ENCODE measurements at places on chromosomes 1 and 21.

DNA sequence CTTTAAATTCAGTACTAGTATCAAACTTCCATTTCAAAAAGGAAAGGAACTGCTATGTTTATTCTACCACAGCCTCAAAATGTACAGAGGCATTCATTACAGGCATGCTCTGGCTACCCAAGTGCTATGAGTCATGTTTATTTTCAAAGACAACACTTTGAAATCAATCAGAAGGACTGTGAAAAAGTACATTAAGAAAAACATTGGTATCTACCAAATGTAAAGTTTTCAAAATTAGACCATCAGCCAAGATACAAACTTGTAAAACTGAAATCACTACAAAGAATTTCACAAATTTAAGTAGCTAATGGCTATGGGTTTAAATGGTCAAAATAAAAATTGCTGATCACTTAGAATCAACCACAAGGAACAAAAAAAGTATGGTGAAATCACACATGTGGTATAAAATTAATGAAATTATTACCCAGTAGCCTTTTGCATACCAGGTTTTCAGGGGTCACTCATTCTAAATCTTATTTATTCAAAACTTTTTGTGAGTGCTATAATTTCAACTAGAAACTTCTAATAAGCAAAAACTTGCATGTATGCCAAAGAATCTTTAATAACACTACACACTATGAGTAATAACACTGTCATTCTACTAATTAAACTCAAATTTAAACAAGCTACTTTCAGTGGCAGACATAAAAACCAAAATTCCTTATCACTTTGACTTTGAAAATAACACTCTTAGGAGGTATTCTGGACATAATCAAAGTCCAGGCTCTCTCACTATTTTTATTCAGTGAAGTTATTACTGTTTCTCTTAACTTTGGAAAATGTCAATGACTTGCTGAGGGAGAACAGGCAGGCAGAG is 49.2 kb downstream of the ENAH start:
- no peak for DNase-seq

- DNase-seq, result no peak
These were observed 592 bp upstream of the ZNF326 start for GRCh38 chr1:89994231-89994804.

DNA sequence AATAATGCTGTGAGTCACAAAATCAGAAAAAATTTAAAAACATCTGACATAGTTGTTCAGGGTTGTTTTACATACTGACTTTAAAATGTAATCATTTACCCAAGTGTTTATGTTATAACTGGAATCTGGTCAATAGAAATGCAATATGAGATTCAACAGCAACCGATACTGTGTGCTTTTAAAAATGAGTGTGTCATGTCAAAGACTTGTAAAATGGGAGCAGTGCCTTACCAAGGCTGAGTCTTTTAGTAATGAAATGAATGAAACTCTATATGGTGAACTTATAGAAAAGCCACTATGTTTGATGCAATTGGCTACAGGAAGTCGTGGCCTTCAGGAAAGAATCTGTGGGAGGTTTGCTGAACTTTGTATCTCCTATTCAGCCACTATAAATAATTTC is 570.2 kb downstream of the DPYD start:
- DNase-seq, result no peak

- peak; percentile 77 for DNase-seq
These were observed 40.4 kb downstream of the KIAA0040 start for GRCh38 chr1:175152006-175152652.

- no peak for DNase-seq
These were observed 526.9 kb downstream of the MATN1 start for GRCh38 chr1:30196457-30196856.

- DNase-seq, result no peak
These were observed 26.4 kb downstream of the FOXO6 start for GRCh38 chr1:41387667-41388091.

- DNase-seq, result no peak
These were observed 2.0 kb downstream of the SRSF4 start for GRCh38 chr1:29179641-29180184.

GRCh38 chr21:42291003-42291750 is 24.0 kb downstream of the TFF3 start:
- no peak for DNase-seq

DNA sequence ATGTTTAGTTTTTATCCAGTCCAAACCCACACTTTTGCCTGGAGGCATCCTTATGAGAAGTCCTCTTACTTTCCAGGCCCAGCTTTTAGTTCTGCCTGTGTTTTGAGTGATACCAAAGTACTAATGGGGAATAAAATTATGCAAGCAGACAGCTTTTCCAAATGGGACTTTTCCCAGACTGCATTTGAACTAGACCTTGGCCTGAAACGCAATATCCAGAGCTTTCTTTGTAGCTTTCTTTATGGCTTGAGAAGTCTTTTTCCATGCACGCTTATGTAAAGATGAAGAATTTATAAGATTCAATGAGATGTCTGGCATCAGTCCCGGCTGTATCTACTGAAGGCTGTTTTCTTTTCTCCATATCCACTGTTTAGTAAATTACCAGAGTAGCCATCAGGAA is 236.6 kb upstream of the RAB4A start:
- DNase-seq, result no peak

GRCh38 chr1:77413541-77414335 is 131.9 kb downstream of the AK5 start:
- DNase-seq, result no peak

- DNase-seq, result no peak
These were observed 15.0 kb upstream of the S100B start for GRCh38 chr21:46619846-46620245.

DNA sequence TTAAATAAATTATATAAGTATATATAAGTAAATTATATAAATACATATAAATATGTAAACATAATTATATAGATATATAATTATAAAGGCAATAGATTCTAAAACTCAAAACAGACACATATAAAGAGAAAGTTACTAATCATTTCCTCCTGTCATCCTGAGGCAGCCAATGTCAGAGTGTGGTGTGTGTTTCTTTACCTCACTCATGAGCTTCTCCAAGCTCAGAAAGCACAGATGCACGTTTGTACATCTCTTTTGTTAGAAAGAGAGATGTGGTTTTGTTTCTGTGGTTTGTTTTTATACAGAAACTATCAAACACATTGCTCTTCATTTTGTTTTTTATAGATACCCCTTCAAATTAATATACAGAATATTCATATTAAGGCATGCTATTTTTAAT is 594.8 kb downstream of the USP25 start:
- DNase-seq, result no peak

DNA sequence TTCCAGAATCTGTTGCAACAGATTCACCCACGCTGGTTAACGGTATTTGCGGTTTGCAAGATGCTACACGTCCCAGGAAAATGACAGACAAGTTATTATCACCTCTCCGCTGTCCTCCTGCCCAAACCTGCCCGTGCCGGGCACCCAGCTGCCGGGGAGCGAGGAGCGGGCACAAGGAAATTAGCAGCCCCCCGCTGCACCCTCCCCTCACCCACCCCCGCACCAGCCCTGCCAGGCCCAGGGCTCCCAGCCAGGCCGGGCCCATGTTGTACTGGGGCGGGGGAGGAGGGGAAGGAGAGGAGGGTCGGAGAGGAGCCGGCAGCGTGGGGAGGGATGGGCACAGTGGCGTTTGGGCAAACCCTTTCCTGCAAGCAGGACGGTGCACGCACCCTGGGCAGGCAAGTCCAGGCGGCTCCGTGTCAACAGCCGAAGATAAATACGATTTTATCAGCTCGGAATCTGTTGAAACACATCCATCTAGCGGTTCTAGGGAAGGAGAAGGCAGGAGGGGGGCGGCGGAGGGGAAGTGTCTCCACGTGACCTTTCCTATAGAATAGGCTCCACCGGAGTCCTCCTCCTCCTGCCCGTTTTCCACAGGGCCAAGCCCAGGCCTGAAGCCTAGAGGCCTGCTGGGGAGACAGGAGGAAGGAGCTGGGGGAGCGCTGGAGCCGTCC is 35.1 kb upstream of the CCDC27 start:
- DNase-seq, result no peak

DNA sequence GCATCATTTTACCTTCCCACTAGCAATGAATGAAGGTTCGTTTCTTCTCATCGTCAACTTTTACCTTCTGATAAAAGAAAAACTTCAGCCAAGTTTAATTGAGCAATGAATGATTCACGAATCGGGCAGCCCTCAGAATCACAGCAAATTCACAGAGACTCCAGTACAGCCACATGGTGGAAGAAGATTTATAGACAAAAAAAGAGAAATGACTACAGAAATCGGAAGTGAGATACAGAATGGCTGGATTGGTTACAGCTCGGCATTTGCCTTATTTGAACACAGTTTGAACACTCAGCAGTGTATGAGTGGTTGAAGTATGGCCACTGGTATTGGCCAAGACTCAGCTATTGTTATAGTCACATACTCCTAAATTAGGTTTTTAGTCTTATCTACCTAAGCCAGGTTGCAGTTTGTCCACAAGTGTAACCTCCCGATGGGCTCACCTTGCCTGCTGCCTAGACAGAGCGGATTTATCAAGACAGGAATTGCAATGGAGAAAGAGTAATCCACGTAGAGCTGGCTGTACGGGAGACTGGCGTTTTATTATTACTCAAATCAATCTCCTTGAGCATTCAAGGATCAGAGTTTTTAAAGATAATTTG is 15.3 kb downstream of the AK4 start:
- no peak for DNase-seq

DNA sequence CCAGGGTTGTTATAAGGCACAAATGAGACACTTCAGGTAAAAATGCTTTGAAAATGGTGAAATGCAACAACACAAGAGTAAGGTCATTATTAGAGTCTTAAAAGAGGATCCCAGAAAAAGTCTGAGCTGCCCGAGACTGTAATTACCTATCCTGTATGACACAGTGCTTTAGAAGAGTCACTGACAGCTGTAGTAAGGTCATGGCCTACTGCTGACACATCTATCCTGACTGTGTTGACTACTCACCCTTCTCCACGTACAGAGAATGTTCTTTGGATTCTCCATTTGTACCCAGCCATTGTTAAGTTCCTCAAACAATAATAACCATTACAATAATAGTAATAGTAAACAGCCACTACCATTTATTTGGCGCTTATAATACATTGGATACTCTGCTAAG is 104.4 kb downstream of the CACHD1 start:
- no peak for DNase-seq

- no peak for DNase-seq
These were observed 3.4 kb downstream of the BLZF1 start for GRCh38 chr1:169371404-169371803.

DNA sequence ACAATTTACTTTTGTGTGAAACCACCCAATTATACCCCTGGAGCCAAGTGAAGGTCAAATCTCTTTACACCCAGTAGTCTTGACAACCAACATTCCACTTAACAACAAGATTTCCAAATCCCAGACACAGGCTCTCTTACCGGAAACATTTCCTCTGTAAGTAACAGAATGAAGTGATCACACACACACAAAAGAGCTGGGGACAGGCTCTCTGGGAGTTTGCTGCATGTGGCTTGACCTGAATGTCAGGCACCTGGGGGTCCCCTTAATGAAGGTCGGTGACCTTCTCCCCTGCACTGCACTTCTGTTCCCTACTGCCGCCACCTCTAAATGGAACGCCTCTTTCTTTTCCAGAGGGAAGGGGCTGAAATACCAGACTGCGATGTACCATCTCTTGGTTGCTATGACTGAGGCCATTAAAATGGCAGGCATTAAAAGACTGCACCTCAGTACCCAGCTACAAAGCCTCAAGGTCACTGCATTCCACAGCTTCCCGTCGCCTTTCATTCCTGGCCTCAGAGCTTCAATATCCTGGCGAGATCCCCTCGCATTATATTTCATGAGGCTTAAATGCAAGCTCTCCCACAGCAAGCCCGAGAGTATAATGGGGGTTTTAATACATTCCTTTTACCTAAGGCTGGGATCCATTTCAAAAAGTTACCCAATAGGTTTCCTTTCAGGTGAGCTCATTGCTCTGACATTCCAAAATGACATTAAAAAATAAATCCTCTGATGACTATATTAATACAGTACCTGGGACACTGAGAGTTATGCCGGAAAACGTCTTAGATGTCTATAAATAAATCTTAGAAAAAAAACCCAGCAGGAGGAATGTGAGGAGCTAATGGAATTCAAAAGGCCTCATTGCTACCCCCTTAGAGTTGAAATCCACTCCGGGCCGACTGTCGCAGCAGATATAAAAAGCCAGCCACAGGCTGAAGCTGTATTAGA is 90.9 kb upstream of the DIRAS3 start:
- no peak for DNase-seq

DNA sequence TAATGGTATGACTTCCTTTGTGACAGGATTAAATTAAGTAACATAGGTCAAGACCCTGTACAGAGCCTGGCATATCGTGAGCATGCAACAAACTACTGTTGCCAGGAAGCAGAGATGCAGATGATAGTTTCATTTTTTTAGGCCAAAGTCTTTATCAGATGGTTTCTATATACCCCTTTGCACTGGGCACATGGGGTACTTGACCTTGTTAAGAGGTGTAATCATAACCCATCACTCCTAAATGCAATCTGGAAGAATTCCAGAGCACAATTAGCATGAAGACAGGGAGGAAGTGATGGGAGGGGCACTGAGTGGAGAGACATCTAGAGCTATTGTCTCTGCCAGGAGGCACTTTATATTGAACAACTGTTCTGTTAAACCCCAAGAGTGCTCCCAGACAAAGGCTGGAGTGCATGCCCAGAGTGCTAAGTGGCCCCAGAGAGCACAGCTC is 22.1 kb downstream of the ZBTB17 start:
- no peak for DNase-seq

DNA sequence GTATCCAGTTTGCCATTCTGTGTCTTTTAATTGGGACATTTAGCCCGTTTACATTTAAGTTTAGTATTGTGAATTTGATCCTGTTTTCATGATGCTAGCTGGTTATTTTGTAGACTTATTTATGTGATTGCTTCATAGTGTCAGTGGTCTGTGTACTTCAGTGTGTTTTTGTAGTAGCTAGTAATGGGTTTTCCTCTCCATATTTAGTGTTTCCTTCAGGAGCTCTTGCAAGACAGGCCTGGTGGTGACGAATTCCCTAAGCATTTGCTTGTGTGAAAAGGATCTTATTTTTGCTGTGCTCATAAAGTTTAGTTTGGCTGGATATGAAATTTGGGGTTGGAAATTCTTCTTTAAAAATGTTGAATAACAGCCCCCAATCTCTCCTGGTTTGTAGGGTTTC is 69.2 kb upstream of the PDC start:
- DNase-seq, result no peak

DNA sequence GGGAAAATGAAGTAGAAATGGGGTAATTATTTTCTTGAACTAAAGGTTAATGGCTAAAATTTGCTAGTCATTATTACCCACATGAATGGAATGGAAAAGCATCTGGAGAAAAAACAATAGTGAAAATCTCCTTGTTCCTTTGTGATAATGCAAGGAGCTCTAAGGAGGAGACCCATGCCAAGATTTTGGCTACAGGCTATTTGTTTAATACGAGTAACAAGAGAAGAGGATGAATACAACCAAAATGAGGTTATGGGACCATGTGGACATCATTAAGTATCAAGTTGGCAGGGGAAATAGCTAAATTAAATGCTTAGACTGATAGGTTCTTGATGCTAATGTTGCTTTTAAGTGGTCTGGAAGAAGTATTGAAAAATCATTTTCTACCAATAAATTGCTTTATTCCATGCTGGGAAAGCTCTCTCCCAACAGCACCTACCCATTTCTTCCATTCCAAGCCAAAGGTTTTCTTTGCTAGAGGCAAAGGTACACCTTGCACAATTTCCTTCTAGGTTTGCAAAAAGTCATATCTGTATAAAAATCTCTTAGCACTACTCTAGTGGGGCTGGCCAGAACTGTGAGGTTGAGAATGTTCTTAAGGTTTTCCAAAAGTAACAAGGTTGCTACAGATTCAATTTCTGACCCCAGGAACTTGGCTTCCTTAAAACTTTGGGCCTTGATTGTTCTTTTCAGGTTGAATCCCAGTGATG is 100.2 kb downstream of the SMYD2 start:
- no peak for DNase-seq

Measured in activated CD8-positive, alpha-beta memory T cell treated with anti-CD3 and anti-CD28 coated beads, Interleukin-2, amount 50 U/mL, for 4 hours (primary cell).